ENCODE measurements at places on chromosomes 13 and 19.

DNA sequence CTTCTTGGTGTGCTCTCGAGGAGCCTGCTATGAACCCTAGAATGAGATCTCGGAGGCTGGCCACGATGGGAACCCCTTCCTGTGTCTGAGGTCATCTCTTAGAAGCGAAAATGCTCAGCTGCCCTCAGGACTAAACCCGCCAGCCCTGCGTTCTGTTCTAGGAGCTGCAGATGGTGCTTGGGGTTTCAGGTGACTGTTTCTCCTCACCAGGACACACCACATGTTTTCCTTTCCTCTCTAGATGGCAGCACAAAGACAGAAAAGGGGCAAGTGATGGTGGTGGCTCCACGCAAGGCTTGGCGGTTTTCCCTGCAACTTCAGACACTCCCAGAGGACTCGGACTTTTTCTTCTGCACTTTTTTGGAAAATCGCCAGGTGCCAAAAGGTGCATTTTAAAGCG is 60.1 kb downstream of the RNASEH2B start:
- DNase-seq, result no peak

GRCh38 chr13:95075506-95075905 is 225.7 kb downstream of the ABCC4 start:
- no peak for DNase-seq

GRCh38 chr19:46924874-46925547 is 64.2 kb downstream of the ARHGAP35 start:
- DNase-seq, result no peak

- no peak for DNase-seq
These were observed 110.1 kb downstream of the FLT1 start for GRCh38 chr13:28384789-28385188.

- peak; percentile 93 for DNase-seq
These were observed at the start of gene ZNF761 for GRCh38 chr19:53431399-53432087. Gene ZNF761 (plus strand): TSS chr19:53431984. CDS start chr19:53447269, 15,285 bp downstream.

GRCh38 chr19:3398114-3398899 is 31.9 kb downstream of the NFIC start:
- DNase-seq, result peak; percentile 92
